Upper lobe of right lung (tissue), 1 donor: ENCODE measurements at places on chromosomes 1 and 21. TPM values are rescaled to one million over a fixed set of nuclear protein-coding genes. Genes with fewer than 3 reads are reported as not detected.

DNA sequence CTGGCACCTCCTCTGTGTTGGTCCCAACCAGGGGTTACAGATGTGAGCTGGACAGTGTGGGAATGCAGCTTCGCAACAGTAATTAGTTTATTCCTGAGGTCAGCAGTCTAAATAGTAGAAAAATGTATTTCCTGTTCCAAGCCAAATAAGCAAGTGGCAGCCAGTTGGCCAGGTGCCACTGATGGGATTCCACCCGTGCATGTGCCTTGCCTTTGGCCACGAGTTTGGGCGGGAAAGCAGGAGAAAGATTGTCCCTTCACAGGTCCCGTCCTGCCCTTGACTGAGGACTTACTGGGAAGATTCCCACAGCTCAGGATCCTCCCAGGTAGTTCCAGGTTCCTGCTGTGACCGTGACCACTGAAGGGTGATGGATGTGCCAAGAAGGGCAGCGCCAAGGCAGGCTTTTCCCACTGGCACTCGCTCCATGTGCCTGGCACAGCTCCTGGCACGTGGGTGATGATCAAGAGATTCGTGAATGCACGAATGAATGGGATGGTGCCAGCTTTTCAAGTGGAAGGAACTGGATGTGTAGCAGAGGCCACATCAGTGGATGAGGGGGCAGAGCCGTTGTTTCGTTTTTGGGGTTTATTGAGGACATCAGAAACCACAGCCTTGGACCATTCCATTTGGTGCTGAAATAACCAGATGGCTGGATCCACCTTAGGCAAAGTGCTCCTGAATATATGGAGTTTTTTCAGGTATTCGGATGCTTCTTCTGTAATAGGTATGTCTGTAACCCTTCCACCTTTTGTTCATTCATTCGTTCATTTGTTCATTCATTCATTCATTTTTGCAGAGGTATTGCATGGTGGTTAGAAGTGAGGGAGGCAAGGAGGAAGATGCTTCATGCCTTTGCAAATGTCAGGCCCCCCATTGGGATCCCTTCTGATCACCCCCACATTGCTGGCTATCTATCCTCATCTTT, 62.4 kb upstream of the WNT4 start:
- no peak for DNase-seq

DNA sequence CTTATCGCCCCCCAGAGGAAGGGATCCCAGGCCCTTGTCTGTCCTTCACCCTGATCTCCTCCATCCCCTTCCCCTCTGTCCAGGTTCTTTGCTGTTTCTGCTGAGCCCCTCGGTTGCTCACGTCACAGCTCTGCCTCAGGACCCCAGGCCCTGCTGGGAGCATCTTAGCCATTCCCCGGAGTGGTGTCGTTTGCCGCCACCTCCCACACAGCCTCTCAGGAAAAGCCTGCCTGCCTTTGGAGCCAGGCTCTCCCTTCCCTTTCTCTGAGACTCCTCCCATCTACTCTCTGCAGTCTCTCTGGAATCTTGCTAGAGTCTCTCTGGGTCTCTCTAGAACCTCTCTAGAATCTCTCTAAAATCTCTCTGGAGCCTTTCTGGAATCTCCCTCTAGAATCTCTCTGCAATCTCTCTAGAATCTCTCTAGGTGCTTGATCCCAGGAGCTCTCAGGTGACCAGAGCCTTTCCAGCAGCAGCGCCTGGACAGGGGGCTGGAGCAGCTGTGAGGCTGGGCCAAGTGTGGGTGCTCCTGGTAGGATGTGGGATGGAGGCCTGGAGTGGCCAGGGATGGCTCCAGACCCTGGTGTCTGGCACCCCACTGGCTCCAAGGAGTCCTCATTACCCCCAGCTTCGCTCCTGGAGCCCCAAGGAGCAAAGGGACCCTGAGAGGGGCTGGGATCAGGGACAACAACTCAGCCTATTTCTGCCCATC, 283.2 kb upstream of the VAMP3 start:
- no peak for DNase-seq

Gene RIPK4
- 10.9 TPM for total RNA-seq

DNA sequence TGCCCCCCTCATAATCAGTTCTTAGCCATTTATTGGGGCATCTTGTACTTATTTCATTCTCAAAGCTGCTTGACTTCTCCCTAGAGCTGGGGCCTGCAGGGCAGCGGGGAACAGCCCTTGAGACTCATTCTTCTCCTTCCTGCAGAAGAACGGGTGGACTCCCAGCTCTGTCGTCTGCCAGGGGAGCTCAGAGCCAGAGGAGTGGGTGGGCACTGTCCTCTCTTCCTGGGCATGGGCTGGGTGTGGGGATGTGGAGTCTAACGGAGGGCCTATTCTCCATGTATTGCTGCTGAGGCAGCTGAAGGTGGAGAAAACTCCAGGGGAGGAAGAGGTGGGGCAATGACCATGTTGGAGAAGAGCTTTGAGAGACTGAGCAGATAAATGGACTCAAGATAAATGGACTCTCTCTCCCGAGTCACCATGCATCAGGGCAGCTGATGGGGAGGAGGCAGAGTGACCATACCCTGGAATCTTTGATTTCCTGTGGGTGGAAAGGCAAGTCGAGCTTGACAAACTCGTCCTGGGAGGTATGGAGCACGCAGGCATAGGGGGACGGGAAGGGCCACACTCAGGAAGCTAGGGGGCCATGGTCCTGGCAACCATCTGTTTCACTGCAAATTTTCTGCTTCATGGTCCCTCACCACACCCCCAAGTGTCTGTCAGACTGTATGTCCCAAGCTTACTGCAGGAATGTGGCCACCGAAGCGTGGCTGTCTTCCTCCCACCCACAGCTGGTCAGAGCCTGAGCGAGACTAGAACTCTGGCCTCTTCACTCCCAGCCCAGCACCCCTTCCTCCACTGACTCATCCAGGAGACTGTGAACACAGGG, 56.9 kb upstream of the ATP2B4 start:
- DNase-seq = no peak

DNA sequence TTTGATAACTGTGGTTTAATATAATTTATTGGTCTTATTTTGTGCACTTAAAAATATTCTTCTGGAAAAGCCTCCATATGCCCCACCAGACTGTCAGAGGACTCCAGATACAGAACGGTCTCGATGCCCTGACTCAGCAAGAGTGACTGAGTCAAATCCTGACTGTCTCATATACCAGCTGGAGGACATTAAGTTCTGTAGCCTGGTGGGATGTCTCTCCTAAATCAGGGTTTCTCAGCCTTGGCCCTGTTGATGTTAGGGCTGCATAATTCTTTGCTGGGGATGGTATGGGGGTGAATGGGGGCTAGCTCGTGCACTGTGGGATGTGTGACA, 67.7 kb upstream of the TLR5 start:
- DNase-seq = no peak

Gene COL18A1
- total RNA-seq = 60.4 TPM

DNA sequence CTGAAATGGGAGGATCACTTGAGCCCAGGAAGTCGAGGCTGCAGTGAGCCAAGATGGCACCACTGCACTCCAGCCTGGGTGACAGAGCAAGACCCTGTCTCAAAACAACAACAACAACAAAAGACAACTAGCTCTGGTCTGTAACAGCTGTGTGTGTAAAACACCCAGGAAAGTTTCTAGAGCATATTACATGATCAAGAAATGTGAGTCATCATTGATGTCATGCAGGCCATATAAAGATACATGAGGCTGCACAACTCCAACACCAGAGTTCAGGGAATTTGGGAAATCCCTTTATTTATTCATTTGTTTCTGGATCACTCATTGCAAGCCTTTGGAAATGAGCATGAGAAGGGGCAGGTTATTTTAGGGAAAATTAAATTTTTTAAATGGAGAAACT, 50.3 kb upstream of the CTPS1 start:
- no peak for DNase-seq

Gene PRR9
- total RNA-seq = not detected

DNA sequence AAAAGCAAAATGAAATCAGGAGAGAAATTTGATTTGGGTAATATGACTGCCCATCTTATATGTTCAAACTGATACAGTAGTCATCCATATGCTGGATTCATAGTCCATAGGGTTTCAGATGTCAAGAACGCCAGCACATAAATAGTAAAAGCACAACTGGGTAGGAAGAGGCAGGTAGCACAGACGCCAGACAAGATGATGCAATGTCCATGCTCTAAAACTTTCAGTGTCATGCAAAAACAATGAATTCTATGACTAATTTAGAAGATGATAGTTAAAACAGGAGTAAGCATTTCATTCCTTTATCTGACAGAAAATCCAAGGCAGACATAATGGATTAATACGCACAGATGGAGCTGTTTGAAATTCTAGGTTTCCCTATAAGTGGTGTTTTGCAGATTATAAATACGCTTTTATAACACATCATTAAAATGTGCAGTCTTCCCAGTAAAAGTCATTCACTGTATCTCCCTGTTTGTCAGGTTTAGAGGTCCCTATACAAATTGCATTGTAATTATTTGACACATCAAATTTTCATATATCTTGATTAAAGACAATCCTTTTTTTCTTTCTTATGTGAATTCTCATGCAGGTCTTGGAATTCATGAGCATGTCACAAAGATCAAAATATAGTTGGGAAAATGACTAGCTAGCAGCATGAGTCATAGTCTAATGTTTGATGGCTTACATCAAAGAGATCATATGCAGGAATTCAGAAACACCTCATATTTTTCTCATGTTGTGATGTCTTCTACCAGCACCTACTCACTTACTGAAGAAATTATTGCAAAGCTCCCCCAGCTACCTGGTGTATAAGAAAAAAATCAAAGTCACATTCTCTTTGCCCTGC, 139.9 kb downstream of the DSCAM start:
- DNase-seq = no peak

Gene FCGR1A
- 40.9 TPM for total RNA-seq

Gene GJB3
- 0.81 TPM for total RNA-seq

DNA sequence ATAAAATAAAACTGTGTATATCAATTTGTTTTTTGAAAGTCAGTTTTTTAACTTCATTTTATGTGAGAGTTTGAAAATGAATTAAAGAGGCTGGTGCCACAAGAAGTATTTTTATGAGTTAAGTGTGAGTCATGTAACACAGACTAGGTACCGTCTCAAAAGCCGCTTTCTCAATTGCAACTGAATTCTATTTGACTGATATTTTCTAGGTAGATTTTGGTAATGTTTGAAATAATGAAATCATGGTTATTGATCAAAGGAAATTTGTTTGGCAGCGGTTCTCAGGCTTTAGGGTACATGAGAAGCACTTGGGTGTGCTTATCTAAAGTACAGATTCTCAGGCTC, 4.6 kb downstream of the SNX27 start:
- no peak for DNase-seq

Gene LHX8
- not detected for total RNA-seq

Gene MAP3K21
- 9.1 TPM for total RNA-seq

Gene LENEP
- total RNA-seq = not detected

DNA sequence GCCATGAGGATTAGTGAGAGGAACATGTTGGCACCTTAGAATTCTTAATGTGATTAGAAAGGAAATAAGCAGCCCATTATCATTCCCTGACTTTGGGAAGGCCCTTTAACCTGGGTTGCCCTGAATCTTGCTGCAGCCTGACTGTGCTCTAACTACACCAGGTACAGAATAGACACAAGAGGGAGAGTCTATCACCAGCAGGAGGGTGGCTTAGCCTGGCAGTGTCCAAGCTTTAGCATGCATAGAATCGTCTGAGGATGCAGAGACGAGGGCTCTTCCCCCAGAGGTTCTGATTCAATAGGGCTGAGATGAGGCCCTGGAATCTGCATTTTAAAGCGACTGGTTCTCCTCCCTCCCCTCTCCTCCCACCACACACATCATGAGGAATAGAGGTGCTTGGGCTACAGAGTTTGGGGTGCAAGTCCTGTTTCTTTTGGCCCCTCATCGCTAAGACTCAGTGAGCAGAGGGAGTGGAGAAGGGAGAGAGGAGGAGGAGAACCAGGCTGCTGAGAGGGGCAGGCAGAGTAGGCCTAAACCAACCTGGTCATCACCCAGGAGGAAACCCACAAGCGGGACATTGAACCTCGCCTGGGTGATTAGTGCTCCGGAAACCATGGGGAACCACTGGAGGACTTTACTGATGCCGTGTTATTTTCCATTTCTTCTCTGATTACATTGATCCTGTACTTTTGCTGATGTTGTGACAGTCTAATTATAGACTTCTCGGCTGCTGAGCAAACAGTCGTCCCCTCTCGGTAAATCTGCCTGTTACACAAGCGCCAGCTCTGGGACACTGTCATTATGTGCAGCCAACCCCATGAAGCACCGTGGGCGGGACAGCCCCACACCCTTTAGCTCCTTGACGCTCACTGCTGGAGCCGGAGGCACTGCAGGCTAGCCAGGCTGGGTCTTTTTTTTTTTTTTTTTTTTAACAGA, 6.3 kb upstream of the TENT5C start:
- no peak for DNase-seq

DNA sequence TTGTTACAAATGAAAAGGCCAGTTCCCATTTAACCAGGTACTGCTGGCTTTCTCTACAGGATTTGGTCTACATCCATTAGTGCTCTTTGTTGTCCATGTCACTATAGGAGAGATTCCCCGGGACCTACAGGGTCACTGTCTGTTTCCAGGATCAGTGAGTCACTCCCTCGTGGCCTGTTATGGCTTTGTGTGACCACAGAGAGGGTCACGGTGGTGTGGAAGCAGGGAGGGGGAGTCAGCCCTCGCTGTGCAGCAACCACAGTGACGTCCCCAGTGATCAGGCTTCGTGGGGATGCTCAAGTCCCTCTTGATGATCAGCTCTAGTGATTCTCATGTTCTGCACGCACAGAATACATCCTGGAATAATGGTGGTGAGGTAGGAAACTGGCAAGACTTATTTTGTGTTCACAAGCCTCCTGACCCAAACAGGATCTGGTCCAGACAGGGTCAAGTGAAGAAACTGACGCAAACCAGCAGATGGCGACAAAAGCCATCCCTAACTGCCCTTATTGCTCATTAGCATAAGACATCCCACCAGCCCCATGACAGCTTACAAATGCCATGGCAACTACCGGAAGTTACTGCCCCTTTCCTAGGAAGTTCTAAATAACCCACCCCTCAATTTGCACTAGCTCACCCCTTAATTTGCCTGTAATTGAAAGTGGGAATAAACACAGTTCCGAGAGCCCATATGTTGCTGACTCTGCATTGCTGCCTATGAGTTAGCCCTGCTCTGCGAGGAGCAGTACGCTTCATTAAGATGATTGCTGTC, 98.5 kb downstream of the DISC1 start:
- no peak for DNase-seq

GRCh38 chr1:226268421-226269124, 40.4 kb downstream of the LIN9 start:
- DNase-seq = no peak

- no peak for DNase-seq
Observed at GRCh38 chr1:9207086-9207485, 27.5 kb upstream of the H6PD start.

DNA sequence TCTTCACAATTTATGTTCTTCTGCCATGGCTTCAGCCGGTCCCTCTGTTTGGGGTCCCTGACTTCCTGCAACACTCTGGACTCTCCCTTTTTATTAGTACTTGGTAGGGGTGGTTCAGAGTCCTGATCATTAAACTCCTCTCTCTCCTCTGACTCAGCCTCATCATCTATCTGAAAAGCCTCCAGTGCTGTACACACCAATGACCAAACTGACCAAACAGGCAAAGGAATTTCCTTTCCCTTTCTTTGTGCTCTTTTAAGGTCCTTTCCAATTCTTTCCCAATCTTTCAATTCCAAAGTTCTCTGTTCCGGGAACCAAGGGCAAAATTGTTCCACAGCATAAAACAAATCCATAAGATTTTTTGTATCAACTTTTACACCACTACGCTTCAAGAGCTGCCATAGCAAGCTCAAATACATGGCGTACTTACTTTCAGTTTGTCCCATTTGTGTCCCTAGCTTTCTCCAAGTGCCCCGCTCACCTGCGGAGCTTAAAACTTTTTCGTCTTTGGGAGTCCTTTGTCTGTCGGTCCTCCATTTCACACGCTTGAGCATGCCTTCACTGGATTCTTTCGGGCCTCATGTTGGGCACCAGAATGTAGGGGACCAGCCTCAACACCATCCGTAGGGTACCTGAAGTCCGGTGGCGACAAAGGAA, 9.6 kb downstream of the DAP3 start:
- DNase-seq = no peak
